ENCODE measurements at places on chromosomes 5 and 9.

GRCh38 chr9:95494022-95494415, 22.8 kb downstream of the PTCH1 start:
- DNase-seq = no peak

DNA sequence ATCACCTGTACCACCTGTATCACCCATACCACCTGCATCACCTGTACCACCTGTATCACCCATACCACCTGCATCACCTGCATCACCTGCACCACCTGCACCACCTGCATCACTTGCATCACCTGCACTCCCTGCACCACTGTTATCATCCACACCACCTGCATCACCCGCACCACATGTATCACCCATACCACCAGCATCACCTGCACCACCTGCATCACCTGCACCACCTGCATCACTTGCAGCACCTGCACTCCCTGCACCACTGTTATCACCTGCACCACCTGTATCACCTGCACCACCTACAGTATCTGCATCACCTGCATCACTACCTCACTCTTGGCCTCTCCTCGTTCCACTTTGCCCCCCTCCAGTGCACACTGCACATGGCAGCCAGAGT, 63.2 kb upstream of the CKMT2 start:
- no peak for DNase-seq

DNA sequence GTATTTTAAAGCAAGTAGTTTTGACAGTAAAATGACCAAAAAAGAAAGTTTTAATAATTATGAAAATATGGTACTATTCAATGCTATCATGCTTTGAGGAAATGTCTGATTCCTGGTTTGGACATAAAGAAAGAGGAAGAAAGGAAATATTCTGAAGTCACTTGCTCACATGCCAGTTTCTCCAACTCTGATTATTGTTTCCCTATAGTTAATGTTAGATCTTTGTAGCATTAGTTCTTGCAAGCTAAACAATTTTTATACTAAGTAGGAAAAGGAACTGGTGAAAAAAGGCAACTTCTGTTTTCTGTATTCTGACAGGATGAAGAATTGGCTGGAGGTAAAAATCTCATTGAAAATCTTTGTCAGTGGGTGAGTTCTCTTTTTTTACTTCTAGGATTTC, 119.5 kb downstream of the YTHDC2 start:
- no peak for DNase-seq

- no peak for DNase-seq
These were observed 606 bp downstream of the TBC1D13 start for GRCh38 chr9:128787659-128788058.

DNA sequence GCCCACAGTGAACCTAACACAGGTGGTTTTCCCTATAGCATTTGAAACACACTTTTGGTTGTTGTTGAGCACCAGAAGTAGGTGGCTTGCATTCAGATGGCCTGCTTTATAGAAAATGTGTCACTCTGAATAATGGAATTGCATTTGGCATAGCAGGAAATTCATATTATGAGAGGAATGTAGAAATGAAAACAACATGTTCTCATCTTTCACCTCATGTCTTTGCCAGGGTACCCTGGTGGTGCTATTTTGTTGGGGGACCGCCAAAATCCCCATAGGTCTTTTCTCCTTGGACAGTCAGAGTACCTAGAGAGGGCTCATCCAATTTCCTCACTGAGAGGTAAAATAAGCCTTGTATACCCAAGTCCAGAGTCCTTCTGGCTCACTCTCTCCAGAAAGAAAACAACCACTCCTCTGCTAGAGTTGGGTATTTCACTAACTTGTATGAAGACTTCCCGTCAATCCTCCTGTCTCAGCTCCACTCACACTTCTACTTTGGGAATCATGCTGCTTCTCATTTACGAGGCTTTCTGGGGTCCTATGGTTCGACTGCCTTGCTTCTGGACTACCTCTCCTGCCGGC, 67.4 kb downstream of the MRPS27 start:
- DNase-seq = no peak

DNA sequence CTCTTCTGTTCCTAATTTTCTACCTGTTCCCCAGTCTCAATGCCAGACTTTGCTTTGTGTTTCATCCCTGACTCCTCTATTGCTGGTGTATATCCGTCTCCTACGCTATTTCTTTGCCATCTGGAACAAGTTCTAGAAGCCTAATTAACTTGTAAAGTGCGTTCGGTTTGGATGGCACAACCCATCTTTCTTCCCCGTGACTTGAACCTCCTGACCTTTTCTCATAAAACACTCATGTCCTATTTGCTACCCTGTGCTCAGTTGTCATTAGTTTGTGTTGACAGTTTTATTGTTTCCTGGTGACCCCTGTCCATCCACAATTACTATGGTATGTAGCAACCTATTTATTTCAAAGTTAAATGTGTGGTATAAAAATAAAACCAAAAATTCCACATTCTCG, 323.5 kb downstream of the TLE4 start:
- no peak for DNase-seq

All from Caki2 (cell line).